ENCODE measurements at places on chromosomes 4 and X.

GRCh38 chr4:74319470-74319869, 11.2 kb downstream of the EPGN start:
- no peak for DNase-seq

GRCh38 chr4:74168841-74169240, 10.9 kb downstream of the MTHFD2L start:
- DNase-seq, result no peak

- no peak for DNase-seq
These were observed 59.1 kb downstream of the LUZP4 start for GRCh38 chrX:115348446-115349225.

DNA sequence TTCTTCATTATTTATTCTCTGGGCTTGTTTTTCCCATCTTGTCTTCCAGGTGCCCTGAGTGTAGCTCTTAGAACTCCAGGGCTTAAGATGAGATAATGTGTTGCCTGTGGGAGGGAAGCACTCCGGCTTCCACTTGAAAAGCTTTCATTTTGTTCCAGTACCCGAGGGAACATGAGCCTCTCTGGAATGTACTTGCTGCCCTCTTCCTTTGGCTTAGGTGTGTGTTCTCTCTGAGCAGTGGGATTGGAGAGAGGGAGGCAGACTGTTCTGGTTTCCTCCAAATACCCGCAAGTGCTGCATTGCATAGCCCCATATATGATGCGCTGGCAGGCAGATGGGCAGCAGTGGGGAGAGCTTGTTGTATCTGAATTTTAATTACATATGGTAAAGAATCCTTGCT, 861 bp upstream of the DTHD1 start:
- DNase-seq, result no peak

- no peak for DNase-seq
These were observed 162.3 kb upstream of the PSAPL1 start for GRCh38 chr4:7596918-7597606.

GRCh38 chr4:30866346-30866745, 146.2 kb downstream of the PCDH7 start:
- no peak for DNase-seq

DNA sequence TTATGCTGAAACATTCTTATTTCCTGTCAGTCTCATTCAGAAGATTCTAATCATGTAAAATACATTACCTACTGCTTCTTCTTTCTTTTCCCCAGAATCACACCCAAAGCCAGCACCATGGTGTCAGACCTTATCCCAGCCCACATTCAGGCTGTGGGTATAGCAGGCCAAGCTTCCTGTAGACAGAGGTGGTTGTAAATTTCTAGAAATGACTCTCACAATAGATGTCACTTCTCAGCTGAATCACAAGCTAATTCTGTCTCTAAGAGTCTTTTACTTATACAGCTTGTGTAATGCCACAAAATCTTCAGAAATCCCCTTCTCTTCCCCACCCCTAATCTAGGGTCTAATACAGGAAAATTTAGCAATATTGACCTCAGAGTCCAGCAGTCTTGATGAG, 239.6 kb downstream of the PARM1 start:
- no peak for DNase-seq

DNA sequence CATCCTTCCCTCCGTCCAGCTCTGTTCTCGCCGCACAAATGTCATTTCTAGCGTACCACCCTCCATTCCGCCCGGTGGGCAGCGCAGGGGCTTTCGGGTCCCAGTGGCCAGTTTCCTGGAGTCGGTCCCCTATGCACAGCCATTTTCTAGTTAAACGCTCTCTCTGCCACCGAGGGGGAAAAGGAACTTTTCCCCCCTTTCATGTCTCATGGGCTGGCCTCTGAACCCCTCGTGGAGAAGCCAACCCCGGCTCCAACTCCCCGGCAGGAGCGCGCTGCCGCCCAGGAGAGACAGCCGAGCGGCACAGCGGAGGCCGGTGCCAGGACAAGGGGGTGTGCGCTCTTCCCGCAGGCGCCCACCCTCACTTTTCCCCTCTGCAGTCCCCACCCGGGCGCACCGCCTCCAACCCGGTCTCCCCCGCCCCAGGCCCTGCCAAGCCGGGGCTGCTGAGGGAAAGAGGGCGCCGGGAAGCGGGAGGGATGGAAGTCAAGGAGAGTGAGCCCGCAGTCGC, 662 bp downstream of the APBB2 start:
- no peak for DNase-seq

GRCh38 chrX:86016139-86016538, 31.2 kb downstream of the CHM start:
- no peak for DNase-seq

DNA sequence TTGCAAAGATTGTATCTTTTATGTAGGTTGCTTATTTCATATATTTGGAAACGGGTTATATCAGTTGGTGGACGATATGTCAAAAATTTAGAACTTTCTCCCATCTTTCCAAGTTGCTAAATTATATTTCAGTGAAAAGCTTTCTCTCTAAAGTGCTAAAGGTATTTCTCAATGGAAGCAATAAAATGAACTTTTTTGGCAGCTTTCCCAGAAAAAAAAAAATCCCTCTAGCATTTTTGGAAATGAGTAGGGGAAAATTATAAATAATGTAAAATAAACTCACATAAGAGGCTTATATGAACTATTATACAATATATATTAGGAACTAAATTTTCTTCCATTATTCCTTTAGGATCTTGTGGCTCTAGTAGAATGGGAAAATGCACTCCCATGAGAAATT, 152.2 kb downstream of the GRID2 start:
- no peak for DNase-seq

DNA sequence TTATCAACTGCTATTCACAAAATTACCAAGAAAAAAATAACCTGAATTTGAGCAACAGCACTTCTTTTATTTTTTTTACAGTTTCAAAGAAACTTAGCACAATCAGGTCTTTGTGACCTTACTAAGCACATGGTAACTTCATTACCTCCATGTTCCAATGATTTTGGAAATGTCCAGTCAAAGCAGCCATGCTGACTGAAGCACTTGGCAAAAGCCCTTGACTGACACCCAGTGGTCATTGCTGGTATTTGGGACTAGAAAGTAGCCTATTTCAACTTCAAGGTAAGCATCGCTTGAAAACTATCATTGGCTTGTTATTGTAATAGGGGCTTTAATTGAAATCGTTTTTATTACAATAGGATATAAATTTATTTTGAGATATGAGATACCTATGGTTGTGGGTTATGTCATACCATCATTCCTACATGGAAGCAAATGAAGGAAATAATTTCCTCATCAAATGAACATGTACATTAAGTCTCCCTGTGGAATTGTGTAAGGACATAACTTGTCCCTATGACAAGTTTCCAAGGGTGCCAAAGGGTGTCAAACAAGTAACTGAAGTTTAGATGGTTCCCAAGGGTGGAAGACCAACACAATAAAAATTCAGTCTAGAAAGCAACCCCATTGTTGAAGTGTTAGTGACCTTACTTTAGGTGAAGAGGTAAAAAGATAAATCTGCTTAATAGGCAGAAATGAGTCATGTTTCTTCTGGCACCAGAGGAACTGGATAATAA, 15.2 kb upstream of the ANXA10 start:
- DNase-seq, result peak; percentile 9

- no peak for DNase-seq
These were observed 1.3 kb downstream of the TMEM165 start for GRCh38 chr4:55397126-55397436.

GRCh38 chrX:24902806-24903205, 113.0 kb downstream of the ARX start:
- no peak for DNase-seq

- DNase-seq, result no peak
These were observed 226.0 kb downstream of the LDB2 start for GRCh38 chr4:16672421-16672820.

DNA sequence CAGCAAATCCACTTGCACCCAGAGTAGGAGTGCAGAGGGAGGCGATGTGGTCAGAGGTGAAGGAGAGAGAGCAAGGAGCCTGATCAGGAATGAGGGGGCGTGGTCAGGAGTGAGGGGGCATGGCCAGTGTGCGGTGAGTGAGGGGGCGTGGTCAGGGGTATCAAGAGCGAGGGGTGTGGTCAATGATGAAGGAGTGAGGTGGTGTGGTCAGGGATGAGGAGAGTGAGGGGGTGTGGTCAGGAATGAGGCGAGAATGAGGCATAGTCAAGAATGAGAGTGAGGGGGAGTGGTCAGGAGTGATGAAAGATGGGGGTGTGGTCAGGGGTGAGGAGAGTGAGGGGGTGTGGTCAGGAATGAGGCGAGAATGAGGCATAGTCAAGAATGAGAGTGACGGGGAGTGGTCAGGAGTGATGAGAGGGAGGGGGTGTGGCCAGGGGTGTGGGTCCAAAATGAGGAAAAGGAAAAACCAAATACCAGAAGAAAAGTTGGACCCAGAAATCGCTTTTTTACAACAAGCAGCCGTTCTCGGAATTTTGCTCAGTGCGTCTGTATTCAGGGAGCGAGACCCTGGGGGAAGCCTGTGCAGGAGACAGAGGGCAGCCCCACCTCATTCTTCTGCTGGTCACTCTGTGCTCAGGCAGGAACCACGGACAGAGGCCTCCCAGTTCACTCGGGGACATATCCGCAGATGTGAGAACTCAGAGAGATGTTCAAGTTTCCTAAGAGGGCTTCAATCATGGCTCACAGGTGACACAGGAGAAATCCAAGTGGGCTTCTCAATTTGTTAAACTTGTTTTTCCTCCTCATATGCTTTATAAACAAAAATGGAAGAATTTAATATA, 47.5 kb downstream of the MAGEA1 start:
- no peak for DNase-seq

DNA sequence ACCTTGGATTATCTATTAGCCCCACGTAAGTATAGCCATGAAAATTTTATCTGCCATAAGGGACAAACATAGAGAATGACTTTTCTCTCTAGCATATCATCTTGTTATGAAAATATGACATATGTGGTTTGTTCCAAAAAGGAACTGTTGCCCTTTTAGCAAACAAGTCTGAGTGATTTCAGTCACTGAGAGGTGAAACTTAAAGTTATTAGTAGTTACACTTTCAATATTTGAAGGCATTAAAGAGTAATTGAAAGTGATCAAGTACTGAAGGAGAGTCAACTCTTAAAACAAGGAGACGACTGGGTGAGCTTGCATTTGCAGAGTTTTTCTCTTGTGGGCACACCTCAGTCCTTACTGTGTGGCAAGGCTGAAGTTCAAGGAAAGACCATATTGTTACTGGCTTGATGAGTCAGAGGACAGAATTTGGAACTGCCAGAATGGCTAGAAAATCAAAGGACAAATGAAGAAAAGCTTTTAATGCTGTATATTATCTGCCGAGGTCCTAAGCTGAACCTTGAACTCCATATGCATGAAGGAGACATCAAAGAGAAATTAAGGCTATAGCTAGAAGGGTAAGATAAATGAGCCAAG, 205.1 kb upstream of the EMCN start:
- no peak for DNase-seq

DNA sequence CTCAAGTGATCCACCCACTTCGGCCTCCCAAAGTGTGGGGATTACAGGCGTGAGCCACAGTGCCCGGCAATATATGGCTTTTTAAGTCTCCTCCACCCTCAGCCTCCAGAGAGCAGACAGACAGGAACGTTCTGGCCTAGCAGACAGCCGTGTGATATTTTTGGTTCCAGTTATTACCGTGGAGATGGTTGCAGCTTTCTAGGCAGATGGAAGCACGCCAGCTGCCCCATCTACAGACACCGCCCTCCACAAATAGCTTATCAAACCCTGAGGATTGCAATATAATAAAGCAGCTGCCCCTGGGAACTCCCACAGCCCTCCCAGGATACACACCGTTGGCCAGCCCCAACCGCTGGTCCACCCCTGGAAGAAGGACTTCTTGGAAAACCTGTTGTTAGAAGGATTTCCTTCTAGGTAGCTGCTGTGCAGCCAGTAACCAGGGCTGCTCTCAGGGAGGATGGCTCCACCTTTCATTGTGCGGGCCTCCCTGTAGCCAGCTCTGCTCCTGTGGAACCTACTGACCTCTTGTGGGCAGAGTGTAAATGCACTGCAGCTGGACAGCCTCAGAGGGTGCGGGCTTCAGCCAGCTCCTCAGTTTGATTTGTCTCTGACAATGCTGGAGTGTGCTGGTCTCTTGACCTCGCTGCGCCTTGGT, 44.0 kb downstream of the SLC25A5 start:
- DNase-seq, result no peak

- no peak for DNase-seq
These were observed 63.8 kb downstream of the STOX2 start for GRCh38 chr4:183968931-183969330.

DNA sequence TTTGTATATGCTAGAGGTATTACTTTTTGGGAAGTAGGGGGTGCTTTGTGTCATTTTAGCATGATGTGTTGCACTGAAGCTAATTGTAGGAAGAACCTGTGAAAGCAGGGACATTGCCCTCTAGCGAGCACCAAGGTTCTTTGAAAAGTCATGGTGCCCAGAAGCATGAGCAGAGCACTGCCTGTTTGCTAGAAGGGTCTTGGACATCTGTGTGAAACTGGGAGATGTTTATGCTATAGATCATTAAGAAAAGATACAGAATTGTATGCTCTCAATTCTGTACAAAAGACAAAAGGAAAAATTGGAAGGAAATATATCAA, 14.7 kb downstream of the GRPR start:
- no peak for DNase-seq

GRCh38 chr4:17526695-17527477, 11.9 kb downstream of the CLRN2 start:
- no peak for DNase-seq

- no peak for DNase-seq
These were observed 46.8 kb downstream of the HPGD start for GRCh38 chr4:174475528-174475927.

- DNase-seq, result no peak
These were observed 138.0 kb upstream of the USP9X start for GRCh38 chrX:40947276-40947675.

DNA sequence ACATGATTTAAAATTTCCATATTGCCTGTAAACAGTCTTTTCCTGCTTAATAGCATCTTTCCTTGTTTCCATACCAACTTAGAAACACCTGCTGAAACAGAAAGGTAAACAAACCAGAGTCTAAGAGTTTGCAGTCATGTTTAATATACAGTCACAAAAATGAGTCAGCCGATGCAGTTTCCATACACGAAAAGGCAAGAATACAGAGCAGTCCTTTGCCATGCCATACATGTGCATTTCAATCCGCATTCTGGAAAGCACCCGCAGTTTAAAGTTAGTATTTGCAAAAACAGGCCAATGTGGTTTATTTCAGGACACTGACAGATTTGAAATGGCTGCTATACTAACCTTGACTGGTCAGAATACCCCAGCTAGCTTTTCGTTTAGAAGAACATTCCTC, 32.1 kb downstream of the ASB5 start:
- no peak for DNase-seq

GRCh38 chr4:156685308-156685707, 286.3 kb downstream of the PDGFC start:
- DNase-seq, result no peak

- no peak for DNase-seq
These were observed 10.4 kb downstream of the RAB9A start for GRCh38 chrX:13699183-13699826.

- no peak for DNase-seq
These were observed 3.6 kb downstream of the OTUD4 start for GRCh38 chr4:145176641-145177432.
